ENCODE measurements at places on chromosomes 1 and 21.

- H3K27ac ChIP-seq: peak within 1 kb of the TSS; percentile 52
- DNase-seq: no peak
- H3K4me1 ChIP-seq: peaks cover 25% of the 10 kb centered on the region
- H3K36me3 ChIP-seq: no peaks in the 10 kb centered on the region
- H3K27me3 ChIP-seq: no peaks in the 10 kb centered on the region
Measured at GRCh38 chr1:51330331-51331201, at the start of gene TTC39A. Gene TTC39A (minus strand): TSS chr1:51330562. CDS start chr1:51330477, 85 bp downstream.

GRCh38 chr1:205942631-205943159 is 561 bp downstream of the SLC26A9 start:
- no peak overlapping the region for H3K4me3 ChIP-seq
- H3K27me3 ChIP-seq: peaks cover 44% of the 10 kb centered on the region
- H3K4me1 ChIP-seq: peaks cover 9% of the 10 kb centered on the region
- no peaks in the 10 kb centered on the region for H3K36me3 ChIP-seq
- no peak overlapping the region for H3K27ac ChIP-seq

- no peaks in the 10 kb centered on the region for H3K27me3 ChIP-seq
- no peak overlapping the region for H3K27ac ChIP-seq
- no peaks in the 10 kb centered on the region for H3K36me3 ChIP-seq
- DNase-seq: no peak
Measured at GRCh38 chr1:24507405-24507804, 4.8 kb downstream of the RCAN3 start.

- H3K4me1 ChIP-seq: no peaks in the 10 kb centered on the region
- no peak overlapping the region for H3K4me3 ChIP-seq
- peak; percentile 41 for DNase-seq
- peaks cover 6% of the 10 kb centered on the region for H3K27me3 ChIP-seq
- no peaks in the 10 kb centered on the region for H3K36me3 ChIP-seq
Measured at GRCh38 chr1:22673486-22674409, 20.7 kb downstream of the C1QB start.

- H3K27ac ChIP-seq: no peak overlapping the region
- H3K4me3 ChIP-seq: peak overlapping the region; percentile 32
- H3K4me1 ChIP-seq: peaks cover 8% of the 10 kb centered on the region
- H3K27me3 ChIP-seq: no peaks in the 10 kb centered on the region
Measured at GRCh38 chr1:157155658-157156057, 17.5 kb upstream of the ETV3 start.

- H3K27me3 ChIP-seq: no peaks in the 10 kb centered on the region
- no peak for DNase-seq
- no peaks in the 10 kb centered on the region for H3K4me1 ChIP-seq
- no peaks in the 10 kb centered on the region for H3K36me3 ChIP-seq
Measured at GRCh38 chr1:181060066-181060465, 26.3 kb downstream of the MR1 start.

DNA sequence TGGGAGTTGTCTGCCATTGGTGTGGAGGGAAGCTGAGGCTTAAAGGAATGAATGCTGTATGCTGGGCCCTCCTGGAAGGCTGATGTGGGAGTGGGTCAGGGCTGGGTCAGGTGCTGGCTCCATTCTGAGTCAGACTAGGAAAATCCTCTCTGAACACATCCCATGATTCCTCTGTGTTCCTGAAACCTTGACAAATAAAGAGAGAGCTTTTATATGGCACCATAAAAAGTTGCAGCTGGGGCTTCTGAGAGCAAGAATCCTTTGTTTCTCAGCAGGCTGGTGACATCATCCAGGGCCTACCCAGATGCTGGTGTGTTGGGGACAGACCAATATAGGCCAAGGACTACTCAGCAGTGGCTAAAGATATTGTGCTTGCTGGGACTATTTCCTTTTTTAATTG is 27.8 kb upstream of the NFASC start:
- no peak overlapping the region for H3K27ac ChIP-seq
- no peak overlapping the region for H3K4me3 ChIP-seq
- no peaks in the 10 kb centered on the region for H3K4me1 ChIP-seq
- DNase-seq: no peak

GRCh38 chr1:66282343-66282852 is 251.6 kb upstream of the SGIP1 start:
- no peaks in the 10 kb centered on the region for H3K36me3 ChIP-seq
- no peak overlapping the region for H3K4me3 ChIP-seq
- peaks cover 78% of the 10 kb centered on the region for H3K4me1 ChIP-seq
- peak; percentile 68 for DNase-seq
- peak overlapping the region; percentile 12 for H3K27ac ChIP-seq
- H3K27me3 ChIP-seq: no peaks in the 10 kb centered on the region

GRCh38 chr1:24119859-24120756 is 8.2 kb upstream of the MYOM3 start:
- no peaks in the 10 kb centered on the region for H3K27me3 ChIP-seq
- H3K4me3 ChIP-seq: no peak overlapping the region
- peaks cover 18% of the 10 kb centered on the region for H3K4me1 ChIP-seq
- H3K36me3 ChIP-seq: no peaks in the 10 kb centered on the region

GRCh38 chr1:33149453-33150190 is 32.2 kb downstream of the TRIM62 start:
- DNase-seq: no peak
- H3K27me3 ChIP-seq: no peaks in the 10 kb centered on the region
- 0 out of 2 replicates have a peak, but pooled peaks cover 4% of the 10 kb centered on the region for H3K4me1 ChIP-seq
- no peak overlapping the region for H3K27ac ChIP-seq
- H3K4me3 ChIP-seq: no peak overlapping the region

- H3K36me3 ChIP-seq: no peaks in the 10 kb centered on the region
- H3K4me1 ChIP-seq: no peaks in the 10 kb centered on the region
- no peaks in the 10 kb centered on the region for H3K27me3 ChIP-seq
Measured at GRCh38 chr1:219459351-219460080, 153.4 kb downstream of the ZC3H11B start.

DNA sequence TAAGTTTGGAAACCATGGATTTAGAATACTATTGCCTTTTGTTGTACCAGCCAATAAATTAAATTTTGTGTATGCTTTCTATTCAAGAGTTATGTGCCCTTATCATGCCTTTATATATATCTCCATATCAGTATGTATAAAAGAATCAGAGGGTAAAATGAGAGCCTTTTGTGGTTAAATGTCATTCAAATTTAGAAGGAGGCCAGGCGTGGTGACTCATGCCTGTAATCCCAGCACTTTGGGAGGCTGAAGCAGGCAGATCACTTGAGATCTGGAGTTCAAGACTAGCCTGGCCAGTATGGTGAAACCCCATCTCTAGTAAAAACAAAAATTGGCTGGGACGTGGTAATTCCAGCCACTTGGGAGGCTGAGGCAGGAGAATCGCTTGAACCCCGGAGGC is 88.9 kb downstream of the XPR1 start:
- H3K4me1 ChIP-seq: peaks cover 9% of the 10 kb centered on the region
- H3K4me3 ChIP-seq: no peak overlapping the region
- H3K27ac ChIP-seq: no peak overlapping the region
- H3K27me3 ChIP-seq: no peaks in the 10 kb centered on the region

DNA sequence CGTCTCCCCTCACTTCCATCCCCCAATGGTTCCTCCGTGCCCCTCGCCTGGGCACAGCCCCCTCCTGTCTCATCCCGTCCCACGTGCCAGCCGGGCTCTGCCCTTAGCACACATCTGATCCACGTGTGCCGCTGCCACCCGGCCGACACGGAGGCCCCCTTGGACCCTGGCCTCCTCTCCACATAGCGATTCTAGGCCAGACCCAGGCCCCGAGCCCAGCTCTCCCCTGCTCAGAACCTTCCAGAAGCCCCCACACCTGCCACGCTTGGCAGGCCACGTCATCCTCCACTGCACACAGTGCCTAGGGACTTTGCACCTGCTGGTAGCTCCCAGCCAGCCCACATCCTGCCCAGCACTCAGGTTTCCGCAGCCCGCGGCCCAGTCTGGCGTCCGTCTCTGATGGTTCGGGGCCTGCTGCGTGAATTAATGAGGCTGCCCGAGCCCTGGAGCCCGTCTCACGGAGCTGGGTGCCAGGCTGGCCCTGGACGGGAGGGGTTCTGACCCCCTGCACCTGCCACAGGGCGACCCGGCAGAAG is 20.1 kb downstream of the PLCH2 start:
- no peak for DNase-seq
- no peak overlapping the region for H3K4me3 ChIP-seq
- no peak overlapping the region for H3K27ac ChIP-seq
- H3K4me1 ChIP-seq: peaks cover 11% of the 10 kb centered on the region
- H3K27me3 ChIP-seq: no peaks in the 10 kb centered on the region

GRCh38 chr1:220370041-220370700 is 97.9 kb upstream of the RAB3GAP2 start:
- peaks cover 13% of the 10 kb centered on the region for H3K4me1 ChIP-seq
- H3K27ac ChIP-seq: peak overlapping the region; percentile 7
- no peaks in the 10 kb centered on the region for H3K27me3 ChIP-seq
- no peak overlapping the region for H3K4me3 ChIP-seq
- peak; percentile 63 for DNase-seq

- H3K4me3 ChIP-seq: no peak overlapping the region
- DNase-seq: no peak
- H3K36me3 ChIP-seq: no peaks in the 10 kb centered on the region
- peaks cover 19% of the 10 kb centered on the region for H3K4me1 ChIP-seq
- H3K27ac ChIP-seq: no peak overlapping the region
Measured at GRCh38 chr1:173503391-173503790, 26.3 kb downstream of the PRDX6 start.

DNA sequence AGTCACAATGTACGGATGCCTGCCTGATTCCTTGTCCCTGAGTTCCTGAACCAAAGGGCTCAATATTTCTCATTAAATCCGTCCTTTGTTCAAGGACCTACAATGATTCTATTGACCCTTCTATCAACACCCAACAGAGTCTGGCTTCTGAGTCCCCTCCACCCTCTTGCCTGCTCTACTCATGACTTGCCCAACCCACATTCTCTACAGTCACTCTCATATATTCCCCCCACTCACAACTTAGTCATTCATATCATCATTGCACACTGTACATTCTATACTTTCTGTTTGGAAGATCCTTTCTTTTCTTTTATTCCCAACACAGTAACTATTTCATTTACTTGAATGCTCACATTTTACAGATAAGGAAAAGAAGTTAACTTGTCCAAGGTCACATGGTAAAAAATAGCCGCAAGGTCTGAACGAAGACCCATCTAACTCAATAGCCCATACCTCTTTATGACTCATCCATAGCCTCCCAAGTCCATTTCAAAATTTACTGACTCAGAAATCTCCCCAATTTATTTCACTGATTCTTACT is 3.6 kb downstream of the OTUD7B start:
- no peak overlapping the region for H3K4me3 ChIP-seq
- peaks cover 37% of the 10 kb centered on the region for H3K4me1 ChIP-seq
- peaks cover 4% of the 10 kb centered on the region for H3K36me3 ChIP-seq
- DNase-seq: no peak

DNA sequence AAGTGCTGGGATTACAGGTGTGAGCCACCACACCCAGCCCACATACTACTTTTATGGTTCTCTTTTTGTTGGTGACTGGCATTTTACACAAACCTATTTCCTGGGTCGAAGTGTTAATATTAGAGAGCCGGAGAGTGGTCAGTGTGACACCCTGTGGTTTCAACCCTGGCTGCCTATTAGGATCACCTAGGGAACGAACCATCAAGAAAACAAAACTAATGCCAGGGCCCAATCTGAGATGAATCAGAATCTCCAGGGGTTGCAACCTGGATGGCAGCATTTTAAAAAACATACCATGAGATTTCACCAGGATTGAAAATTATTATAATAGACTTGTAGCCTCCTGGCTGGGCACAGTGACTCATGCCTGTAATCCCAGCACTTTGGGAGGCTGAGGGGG is 6.1 kb downstream of the MRPS21 start:
- H3K36me3 ChIP-seq: peaks cover 49% of the 10 kb centered on the region
- DNase-seq: no peak
- H3K4me3 ChIP-seq: no peak overlapping the region
- no peak overlapping the region for H3K27ac ChIP-seq
- H3K4me1 ChIP-seq: peaks cover 6% of the 10 kb centered on the region

DNA sequence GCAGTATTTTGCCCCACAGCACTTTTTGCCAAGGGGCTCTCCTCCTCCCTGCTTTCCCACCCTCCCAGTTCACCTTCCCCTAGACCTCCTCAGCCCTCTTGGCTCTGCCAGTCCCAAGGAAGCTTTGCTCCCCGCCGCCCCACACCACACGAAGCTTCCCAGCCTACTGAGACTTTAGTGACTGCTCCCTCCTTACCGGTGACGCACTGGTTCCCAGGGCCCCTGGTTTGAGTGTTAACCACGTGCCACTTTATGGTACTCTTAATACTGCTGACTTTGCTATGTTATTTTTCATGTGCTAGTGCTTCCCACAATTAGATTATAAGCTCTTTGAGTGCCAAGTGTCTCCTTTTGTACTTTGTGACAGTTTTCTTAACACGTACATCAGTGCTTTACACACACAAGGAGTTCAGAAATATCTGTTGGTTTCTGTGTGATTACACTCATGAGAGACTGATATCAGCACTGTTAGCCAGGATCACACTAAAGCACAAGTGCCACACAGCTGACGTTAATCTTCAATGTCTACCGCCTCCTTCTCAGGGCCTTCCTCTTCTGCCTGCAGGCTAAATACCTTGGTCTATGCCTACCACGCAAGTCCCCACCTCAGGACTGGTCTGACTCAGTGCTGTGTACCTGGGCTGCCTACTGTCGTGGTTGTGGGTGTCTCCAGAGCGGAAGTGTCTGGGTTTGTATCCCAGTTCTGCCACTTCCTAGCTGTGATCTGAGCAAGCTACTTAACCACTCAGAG is 61.0 kb downstream of the DNTTIP2 start:
- H3K27me3 ChIP-seq: no peaks in the 10 kb centered on the region
- H3K4me1 ChIP-seq: peaks cover 8% of the 10 kb centered on the region
- no peak overlapping the region for H3K27ac ChIP-seq
- H3K36me3 ChIP-seq: no peaks in the 10 kb centered on the region

DNA sequence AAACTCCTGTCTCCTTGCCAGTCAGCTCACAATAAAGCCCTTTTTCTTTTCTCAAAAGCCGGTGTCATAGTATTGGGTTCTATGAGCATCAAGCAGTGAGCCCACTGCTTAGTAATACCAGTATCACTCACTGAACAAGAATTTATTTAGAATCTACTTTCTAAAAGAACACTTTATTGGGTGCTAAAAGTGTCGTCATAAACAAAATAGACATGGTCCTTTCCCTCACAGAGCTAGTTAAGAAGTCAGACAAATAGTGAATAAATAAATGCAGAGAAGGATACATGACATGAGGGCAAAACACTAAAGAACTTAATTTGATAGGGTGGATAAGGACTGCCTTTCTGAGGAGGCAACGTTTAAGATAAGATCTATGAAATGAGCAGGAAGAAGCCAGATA is 32.2 kb downstream of the EVI5 start:
- no peak for DNase-seq
- no peaks in the 10 kb centered on the region for H3K36me3 ChIP-seq
- H3K4me3 ChIP-seq: no peak overlapping the region
- no peaks in the 10 kb centered on the region for H3K27me3 ChIP-seq
- no peaks in the 10 kb centered on the region for H3K4me1 ChIP-seq

DNA sequence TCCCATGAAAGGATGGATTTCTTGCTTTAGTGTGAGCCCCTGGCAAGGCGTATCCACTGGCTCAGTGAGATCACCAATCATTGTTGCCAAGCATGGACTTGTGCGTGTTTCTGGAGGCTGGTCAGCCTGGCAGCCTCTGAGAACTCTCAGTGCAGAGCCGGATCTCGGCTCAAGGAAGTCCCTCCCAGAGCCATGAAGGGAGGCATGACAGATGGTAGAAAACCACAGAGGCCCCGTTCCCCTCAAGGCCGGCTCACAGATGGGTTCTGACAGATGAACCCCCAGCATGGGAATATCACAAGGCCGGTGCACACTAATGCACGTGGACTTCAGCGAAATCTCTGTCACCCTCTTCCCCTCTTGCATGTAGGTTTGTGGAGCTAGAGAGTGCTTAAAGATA is 290.5 kb downstream of the AJAP1 start:
- H3K27me3 ChIP-seq: no peaks in the 10 kb centered on the region
- DNase-seq: no peak
- no peaks in the 10 kb centered on the region for H3K36me3 ChIP-seq

GRCh38 chr21:45512626-45513002 is 29.6 kb downstream of the SLC19A1 start:
- H3K36me3 ChIP-seq: peaks cover 6% of the 10 kb centered on the region
- H3K27ac ChIP-seq: no peak overlapping the region
- no peak for DNase-seq
- no peaks in the 10 kb centered on the region for H3K27me3 ChIP-seq
